ENCODE measurements at places on chromosomes 5 and 9. TPM values are rescaled to one million over a fixed set of nuclear protein-coding genes. Genes with fewer than 3 reads are reported as not detected.

DNA sequence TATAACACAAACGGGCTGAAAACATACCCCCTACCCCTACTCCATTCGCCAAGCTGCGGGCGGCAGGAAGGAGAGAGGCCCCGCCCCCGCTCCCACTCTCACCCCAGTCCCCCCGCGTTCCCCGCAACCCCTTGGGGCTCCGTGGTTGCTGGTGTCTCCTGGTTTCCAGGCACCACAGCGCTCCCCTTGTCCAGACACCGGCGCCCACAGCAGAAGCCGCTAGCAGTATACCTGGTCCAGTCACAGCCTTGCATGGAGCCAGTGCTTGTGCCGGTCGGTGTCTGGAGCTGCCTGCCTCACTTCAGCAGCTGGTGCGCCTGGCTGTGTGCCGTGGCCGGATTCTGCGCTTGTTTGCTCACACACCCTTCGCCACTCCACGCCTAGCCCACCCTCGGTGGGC lies 240.5 kb upstream of the DAB2 start:
- DNase-seq = no peak

The FAXDC2 gene
- 0.95 TPM for total RNA-seq

The DPYSL3 gene
- 106 TPM for total RNA-seq

The PLGRKT gene
- 7.0 TPM for total RNA-seq

The SEMA4D gene
- total RNA-seq = 16.0 TPM
